ENCODE measurements at places on chromosomes 16 and 17.

DNA sequence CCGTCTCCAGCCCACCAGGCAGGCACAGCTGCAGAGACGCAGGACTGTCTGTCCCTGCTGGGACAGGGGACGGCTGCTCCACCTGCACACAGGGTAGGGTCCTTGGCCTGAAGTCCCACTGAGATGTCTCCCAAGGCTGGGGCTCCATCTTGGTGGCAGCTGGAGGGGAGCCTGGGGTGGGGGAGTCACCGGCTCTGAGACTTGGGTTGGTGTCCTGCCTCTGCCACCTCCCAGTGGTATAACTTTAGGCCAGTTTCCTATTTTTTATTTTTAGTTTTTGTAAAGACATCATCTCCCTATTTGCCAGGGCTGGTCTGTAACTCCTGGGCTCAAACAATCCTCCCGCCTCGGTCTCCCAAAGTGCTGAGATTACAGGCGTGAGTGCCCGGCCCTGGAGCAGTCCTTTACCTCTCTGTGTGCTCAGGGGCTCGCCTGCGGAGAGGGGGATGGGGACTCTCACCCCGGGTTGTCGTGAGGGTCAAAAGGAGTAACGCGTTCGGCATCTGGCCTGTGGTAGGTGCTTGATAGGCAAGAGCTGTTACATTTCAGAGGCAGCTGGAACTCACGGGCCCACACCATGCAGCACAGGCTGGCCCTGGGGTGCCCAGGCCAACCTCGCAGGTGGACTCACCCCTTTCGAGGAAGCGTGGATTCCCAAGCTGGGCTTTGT lies 46.6 kb upstream of the DOC2B start:
- DNase-seq = no peak

DNA sequence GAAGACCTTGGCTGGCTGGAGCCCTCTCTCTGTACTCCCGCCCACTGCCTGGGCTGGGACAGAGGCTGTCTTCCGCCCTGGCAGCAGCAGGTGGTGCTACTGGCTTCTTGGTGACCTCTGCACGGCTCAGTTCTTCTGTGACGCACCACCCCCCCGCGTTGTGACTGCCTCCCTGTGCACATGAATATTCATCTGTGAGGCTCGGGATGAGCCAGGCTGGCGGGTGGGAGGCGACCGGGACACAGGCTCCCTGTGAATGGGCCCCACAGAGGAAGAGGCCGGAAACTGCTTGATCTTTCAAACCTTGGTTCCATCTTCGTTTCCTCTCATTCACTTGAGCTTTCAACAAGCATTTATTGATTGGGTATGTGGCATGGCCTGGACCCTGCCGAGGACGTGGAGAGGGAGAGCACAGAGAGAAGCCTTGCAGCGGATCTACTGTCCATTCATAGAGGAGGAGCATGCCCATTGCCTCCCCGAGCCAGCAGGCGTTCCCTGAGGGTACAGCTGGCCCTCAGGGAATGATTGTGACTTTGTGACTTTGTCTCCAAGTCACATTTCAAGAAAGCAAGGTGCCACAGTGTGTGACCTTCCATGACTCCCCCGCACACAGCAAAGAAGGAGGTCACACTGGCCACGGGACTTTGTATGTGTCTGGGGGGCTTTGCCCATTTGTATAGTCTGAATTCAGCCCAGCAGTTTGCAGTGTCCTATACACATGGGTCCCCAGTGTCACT lies 45.0 kb downstream of the B9D1 start:
- DNase-seq = no peak

DNA sequence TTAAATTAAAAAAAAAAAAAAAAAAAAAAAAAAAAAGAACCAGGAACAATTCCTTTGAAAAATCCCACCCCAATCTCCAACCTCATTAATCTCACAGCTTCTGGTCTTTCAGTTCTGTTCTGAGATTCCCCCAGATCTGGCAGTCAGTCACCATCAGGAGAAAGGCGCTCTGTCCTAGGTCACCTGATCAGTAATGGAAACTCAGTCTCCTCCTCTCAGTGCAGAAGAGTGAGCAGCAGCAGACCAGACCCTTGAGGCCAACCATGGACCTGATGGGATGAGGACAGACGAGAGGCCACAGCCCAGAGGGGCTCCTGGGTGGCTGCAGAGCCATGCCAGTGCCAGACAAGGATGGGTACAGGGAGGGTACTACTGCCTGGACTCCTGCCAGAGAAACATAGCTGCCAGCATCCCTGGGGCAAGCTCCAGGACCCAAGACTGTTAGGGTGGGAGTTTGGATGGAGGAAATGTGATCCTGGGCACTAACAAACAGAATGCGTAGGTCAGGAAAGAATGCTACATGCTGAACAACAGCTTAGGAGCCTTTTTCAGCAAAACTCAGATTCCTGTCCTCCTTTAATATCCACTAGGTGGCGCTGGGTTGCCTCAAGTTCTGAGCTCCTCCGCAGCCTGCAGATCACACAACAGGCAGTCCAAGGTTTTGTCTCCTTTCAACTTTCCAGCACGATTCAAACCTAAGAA lies 28.7 kb downstream of the MPG start:
- peak; percentile 79 for DNase-seq

DNA sequence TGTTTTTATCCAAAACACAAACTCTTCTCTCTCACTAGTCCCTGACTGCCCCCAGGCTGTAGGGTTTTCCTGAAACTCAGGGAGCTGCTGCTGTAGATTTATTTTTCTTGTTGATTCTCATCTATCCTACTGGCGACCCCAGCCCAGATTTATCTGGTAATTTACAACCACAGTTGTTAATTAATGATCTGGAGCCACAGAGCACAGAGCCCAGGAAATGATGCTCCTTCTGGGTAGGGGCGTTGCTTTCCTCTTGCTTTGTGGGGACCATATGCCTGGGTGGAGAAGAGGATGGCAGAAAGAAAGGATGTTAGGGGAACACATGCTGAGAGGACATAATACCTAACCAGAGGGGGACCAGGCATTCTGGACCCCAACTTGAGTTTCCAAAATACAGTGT lies 7.4 kb upstream of the ETV4 start:
- no peak for DNase-seq

DNA sequence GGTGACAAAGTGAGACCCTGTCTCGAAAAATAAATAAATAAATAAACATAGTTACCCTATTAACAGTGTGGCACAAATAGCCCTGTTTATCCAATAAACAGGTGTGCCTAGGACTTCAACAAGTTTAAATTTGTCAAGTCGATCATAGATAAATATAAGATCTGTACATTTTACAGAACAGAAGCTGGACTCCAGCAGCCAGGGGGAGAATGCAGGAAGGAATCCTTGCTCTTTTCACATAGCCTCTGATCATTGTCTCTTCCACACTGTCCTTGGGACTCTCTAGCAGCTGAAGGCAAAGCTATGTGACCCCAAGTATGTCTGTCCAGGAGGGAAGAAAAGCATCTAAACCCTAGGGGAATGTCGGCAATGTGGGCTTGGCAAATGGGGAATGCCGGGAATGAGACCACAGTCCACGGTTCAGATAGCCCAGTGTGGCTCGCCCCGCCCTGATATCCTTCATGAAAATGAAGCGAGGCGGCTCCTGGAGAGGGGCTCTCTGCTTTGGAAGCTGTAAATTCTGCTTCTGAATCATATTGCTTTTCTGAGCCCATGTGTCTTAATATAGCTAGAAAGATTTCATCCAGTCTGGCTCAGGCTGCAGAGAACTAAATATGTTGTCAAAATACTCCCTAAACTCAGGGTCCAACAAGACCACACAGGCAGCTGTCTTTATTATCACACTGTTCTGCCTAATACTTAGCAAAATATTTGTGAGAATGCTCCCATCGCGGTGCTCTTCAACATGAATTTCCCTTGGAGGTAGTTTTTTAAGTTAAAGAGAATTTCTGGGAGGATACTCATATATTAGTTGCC lies 24.9 kb upstream of the GRB2 start:
- no peak for DNase-seq

- no peak for DNase-seq
Observed at GRCh38 chr17:35725058-35725457, 6.4 kb upstream of the RASL10B start.

GRCh38 chr16:80611930-80612327 lies 71.1 kb downstream of the DYNLRB2 start:
- no peak for DNase-seq

- no peak for DNase-seq
Observed at GRCh38 chr17:32287804-32288511, 22.3 kb downstream of the RHBDL3 start.

- DNase-seq = no peak
Observed at GRCh38 chr16:13231365-13231764, 330.0 kb downstream of the SHISA9 start.

- peak; percentile 9 for DNase-seq
Observed at GRCh38 chr16:30065943-30066760, 592 bp downstream of the ALDOA start.

DNA sequence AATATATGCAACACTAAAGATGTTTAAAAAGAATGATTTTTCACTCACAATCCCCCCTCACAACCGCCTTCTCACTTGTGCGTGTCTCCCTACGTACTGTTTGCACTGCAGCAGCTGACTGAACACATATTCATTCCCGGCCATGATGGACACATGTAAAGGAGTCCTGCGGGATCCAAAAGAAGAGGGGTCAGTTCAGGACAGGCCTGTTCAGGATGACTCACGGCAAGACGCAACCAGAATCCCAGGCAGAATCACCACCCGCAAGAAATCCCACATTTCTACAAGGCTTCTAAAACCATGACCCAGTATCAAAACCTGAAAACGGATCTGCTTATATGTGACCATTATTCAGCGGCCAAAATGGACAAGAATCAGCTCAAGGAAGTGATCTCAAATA lies 52.3 kb downstream of the CYB5D2 start:
- DNase-seq = no peak

DNA sequence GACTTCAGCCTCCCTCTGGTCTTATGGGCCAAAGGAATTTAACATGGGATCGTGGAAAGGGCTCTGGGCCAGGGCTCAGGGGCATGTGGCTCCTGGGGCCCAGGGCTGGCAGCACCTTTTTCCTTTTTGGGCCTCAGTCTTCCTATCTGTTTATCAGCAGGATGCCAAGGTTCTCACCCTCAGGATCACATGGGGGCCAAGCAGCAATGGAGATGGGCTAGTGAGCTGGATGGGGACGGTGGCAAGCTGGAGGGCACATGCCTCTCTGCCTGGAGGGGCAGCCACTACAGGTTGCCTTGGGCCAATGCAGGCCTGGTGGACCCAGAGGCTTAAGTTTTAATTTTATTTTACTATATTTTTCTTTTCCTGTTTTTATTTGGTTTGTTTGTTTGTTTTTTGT lies 95.4 kb downstream of the CYLD start:
- DNase-seq = no peak

DNA sequence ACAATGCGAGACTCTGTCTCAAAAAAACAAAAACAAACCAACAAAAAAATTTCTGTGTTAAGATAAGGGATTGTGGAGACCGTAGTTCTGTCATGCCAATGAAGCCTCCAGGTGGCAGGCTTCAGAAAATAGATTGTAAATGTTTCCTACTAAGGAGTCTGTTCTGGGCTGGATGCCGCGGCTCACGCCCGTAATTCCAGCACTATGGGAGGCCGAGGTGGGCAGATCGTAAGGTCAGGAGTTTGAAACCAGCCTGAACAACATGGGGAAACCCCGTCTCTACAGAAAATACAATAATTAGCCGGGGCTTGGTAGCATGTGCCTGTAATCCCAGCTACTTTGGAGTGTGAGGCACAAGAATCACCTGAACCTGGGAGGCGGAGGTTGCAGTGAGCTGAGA lies 4.4 kb upstream of the SNX29 start:
- DNase-seq = no peak

- DNase-seq = no peak
Observed at GRCh38 chr17:17682293-17682736, 1.1 kb downstream of the RAI1 start.

- no peak for DNase-seq
Observed at GRCh38 chr17:40108970-40109824, 8.8 kb upstream of the NR1D1 start.

DNA sequence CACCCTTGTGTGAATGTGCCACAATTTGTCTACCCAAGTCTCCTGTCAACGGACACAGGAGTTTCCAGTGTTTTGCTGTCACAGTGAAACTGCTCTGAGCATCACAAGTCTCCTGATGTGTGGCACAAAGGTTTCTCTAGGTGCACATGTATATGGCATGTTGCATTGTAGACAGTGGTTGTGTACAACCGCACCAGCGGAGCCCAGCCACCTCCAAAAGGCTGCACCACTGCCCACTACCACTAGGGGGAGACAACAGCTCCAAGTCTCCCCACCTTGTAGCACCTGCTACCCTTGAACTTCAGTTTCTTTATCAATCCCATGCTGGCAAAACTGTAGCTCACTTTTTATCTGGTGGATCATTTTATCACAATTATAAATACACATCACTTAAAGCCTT lies 95.5 kb upstream of the ZNF469 start:
- DNase-seq = no peak

DNA sequence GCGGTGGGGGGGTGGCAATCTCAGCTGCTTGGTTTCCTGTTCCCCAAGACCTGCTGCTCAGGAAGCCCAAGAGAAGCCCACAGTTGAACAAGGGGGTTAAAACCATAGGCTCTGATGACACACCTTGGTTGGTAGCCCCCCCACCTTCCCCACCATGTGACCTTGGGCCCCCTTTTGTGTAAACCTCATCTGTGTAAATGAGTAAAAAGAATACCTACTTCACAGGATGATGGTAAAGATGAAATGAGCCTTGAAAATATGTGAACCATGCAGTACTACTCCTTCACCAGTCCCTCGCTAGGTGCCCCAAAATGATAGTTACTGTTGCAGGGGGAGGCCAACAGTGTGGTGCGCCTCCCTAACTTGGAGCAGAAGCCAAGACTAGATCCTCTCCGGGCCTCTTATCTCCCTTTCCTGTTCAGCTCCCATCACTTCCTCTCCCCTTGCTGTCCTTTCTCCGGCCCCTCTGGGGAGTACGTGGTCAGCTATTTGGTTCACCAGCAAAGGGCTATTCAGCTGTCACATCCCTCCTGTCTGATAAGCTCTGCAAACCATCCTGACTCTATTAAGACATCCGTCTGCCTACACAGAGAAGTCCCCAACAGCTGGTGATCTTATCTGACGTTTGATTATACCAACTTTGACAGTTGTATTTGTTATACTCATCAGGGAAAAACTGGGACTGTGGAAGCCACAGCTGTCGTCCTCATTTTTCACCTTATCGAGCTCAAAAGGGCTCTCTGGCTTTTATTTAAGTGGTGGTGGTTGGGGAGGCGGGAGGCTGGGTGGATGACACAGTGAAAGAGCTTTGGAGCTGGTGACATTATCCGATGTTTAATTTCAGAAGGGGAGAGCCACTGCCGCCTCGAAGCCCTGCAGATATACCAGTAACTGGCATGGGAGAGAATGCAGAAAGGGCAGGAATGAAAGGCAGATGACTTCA lies 19.9 kb downstream of the DCAKD start:
- DNase-seq = no peak

DNA sequence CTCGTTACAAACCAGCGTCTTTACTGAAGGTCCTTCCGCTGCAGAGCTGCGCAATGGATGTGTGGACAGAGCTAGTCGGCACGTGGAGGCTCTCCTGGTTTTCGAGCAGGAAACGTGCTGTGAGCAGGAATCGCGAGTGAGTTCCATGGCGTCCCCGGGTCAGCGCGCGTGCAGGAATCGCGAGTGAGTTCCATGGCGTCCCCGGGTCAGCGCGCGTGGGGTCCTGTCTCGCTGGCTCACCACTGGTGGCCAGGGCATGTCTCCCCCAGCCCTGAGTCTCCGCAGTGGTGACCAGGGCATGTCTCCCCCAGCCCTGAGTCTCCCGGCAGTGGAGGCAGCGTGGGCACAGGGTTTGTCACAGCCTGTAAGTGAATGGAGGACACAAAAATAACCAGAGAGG lies 62.7 kb downstream of the KLHDC4 start:
- no peak for DNase-seq

- no peak for DNase-seq
Observed at GRCh38 chr17:49450735-49451134, 36.1 kb upstream of the PHB1 start.

Data from DMS79 treated with DMSO at 0.1 percent for 48 hours (cell line).